ENCODE measurements at places on chromosomes 13 and 19. TPM values are rescaled to one million over a fixed set of nuclear protein-coding genes. Genes with fewer than 3 reads are reported as not detected.
A peak's percentile ranks its signal among the peaks of the same experiment; 100 is the strongest.

DNA sequence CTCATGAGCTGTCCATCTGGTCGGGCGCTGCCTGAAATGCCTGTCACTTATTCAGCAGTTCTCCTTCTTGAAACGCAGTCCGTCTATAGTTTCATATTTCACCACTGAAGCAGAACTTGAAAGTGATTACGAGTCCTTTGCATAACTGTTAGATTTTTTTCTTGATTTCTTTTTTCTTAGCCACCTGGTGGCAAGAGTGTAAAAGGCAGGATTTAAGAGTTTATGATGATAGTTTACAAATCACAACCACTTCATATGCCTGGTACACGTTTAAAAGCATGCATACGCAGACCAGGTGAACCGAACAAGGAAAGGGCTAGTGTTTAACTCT, 45.8 kb downstream of the GGACT start:
- no peak overlapping the region for H3K4me3 ChIP-seq
- H3K4me1 ChIP-seq: peaks cover 48% of the 10 kb centered on the region
- H3K36me3 ChIP-seq: peaks cover 7% of the 10 kb centered on the region
- DNase-seq: no peak
- H3K27me3 ChIP-seq: no peaks in the 10 kb centered on the region

DNA sequence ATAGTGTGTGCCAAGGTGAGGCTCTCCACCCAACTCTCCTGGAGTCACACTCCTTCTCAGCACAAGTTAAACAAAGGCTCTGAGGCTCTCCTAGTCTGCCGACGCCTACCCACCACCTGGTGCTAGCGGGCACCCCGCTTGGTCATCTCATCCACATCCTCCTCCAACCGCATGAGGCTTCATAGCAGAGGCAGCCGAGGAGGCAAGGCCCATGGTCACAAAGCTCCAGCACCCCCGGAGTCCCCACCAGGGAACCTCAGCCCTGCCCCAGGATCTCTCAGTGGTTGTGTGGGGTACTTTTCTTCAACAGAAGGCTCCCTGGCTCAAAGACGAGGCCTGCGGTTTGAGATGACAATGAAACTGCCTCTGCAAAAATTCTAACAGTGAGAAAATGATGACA, 43.0 kb downstream of the STK24 start:
- no peaks in the 10 kb centered on the region for H3K27me3 ChIP-seq
- H3K4me1 ChIP-seq: peaks cover 53% of the 10 kb centered on the region
- no peak for DNase-seq
- no peak overlapping the region for H3K4me3 ChIP-seq
- H3K27ac ChIP-seq: no peak overlapping the region
- H3K36me3 ChIP-seq: no peaks in the 10 kb centered on the region

DNA sequence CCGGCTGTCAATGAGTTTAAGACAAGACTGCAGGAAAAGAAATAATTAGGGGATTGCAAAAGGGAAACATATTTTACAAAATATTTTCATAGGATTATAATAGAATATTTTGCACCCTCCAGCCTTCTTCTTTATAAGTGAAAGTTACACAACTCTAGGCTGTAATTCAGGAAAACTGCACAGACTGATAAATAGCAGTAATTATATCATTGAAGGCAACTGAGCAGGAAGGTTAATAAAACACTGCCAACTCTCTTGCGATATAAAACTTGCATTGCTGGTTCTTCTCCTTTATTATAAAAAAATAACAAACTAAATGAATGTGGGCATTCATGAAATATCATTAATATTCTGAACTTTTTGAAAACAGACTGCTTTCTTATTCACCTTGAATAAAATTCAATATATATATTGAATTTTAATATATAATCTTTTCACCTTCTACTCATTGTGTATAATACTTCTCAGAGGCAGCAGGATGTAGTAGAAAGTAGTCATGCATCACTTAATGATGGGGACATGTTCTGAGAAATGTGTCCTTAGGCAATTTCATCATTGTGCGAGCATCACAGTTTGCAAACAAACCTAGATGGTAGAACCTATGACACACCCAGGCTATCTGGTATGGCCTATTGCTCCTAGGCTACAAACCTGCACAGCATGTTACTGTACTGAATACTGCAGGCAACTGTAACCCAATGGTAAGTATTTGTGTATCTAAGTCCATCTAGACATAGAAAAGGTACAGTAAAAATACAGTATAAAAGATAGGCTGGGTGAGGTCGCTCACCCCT, 24.9 kb upstream of the STARD13 start:
- no peak for DNase-seq
- H3K27ac ChIP-seq: no peak overlapping the region
- peaks cover 7% of the 10 kb centered on the region for H3K4me1 ChIP-seq
- H3K36me3 ChIP-seq: no peaks in the 10 kb centered on the region

GRCh38 chr13:100987948-100988347, 313.4 kb upstream of the TMTC4 start:
- H3K4me3 ChIP-seq: no peak overlapping the region
- no peaks in the 10 kb centered on the region for H3K27me3 ChIP-seq
- peaks cover 8% of the 10 kb centered on the region for H3K36me3 ChIP-seq
- H3K4me1 ChIP-seq: peaks cover 5% of the 10 kb centered on the region
- H3K27ac ChIP-seq: no peak overlapping the region

GRCh38 chr13:78976696-78977095, 317.7 kb upstream of the OBI1 start:
- no peak overlapping the region for H3K27ac ChIP-seq
- H3K4me1 ChIP-seq: no peaks in the 10 kb centered on the region
- no peaks in the 10 kb centered on the region for H3K36me3 ChIP-seq
- peaks cover 26% of the 10 kb centered on the region for H3K27me3 ChIP-seq
- DNase-seq: no peak
- no peak overlapping the region for H3K4me3 ChIP-seq

DNA sequence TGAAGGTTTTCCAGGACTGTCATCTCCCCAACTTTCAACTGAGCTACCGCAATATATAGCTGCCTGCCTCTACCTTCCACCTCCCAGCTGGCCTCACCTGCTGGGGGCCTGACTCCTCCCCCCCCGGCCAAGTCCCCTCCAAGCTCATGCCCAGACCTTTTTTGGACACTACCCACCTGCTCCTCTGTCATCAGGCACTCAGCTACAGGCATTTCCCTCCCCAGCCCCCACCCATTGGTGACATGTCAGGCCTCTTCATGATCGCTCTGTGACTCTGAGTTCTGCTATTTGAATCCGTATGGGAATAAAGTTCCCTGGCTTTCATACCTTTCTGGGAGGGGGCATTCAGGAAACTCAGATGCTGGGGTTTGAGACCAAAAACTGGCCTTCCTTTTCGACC, 1.8 kb downstream of the PRKACA start:
- H3K4me3 ChIP-seq: peak overlapping the region; percentile 38
- no peak for DNase-seq
- peak overlapping the region; percentile 45 for H3K27ac ChIP-seq
- H3K27me3 ChIP-seq: no peaks in the 10 kb centered on the region
- H3K36me3 ChIP-seq: no peaks in the 10 kb centered on the region

The SLC7A1 gene
- 108 TPM for total RNA-seq

Data from chondrocyte (in vitro differentiated cells).